ENCODE measurements at places on chromosomes 3 and 15.

DNA sequence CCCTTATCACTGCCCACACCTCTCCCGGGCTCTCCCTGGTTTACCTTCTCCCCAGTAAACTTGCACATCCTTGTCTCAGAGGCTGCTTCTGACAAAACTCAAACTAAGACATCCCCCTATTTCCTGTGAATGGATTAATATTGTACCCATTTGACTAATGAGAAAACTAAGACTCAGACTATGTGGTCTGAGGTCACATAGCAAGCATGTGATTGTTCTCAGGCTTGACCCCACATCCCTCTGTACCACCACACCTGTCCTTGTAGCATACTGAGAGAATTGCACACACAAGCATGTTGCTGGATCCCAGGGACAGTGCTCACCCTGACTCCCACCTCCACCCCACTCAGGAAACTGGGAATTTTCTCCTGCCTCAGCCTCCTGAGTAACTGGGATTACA lies 90.7 kb upstream of the HES1 start:
- no peak for DNase-seq

- DNase-seq = no peak
These were observed 270.3 kb downstream of the IL5RA start for GRCh38 chr3:2839876-2840275.

DNA sequence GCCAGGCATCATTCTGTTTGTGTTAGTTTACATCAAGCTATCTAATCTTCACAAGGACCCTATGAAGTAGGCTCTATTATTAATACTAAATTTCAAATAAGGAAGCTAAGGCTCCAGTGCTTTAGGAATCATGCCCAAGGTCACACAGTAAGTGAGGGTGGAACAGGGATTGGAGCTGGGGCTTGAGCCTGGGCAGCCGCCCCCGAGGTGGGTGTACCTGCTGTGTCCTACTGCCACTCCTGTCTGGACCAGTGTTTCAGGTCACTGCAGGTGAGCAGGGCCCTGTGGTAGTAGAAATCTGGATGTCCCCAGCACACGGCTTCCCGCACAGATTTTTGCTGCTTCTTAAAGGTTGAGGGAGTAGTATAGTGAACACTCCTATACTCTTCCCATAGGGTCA lies 6.5 kb downstream of the KLF13 start:
- DNase-seq = no peak

DNA sequence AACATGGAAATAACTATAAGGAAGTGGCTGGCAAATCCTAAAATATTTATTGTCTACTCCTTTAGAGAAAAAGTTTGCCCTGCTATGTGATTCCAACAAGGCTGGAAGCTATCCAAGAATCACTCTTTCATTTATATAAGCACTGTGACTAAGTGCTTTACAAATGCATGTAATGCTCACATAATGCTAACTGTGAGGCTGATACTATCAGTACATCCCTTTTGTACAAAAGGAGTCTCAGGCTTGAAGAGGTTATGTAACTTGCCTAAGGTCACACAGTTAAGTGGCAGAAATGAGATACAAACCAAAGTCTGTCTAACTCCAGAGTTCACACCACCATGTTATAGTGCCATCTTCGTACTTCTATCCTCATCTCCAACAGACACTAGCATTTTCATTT lies 17.0 kb downstream of the TOPBP1 start:
- no peak for DNase-seq

DNA sequence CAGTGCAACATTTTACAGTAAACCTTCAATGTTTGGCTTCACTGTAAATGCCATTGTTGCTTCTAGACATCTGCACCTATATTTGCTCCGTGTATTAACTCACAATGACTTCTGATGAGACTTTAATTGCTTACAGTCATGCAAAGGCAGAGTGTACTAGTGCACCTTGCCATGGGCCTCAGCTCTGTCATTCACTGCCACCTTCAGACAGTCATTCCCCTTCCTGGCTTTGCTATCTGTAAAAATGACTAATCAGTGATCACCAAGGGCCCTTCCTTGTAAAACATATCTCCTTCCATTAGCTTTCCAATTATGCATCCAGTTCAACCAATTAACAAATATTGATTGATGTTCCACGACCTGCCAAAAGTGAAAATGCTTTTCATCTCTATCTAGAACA lies 120.3 kb downstream of the ARRDC4 start:
- no peak for DNase-seq

GRCh38 chr3:134216191-134216764 lies 34.4 kb downstream of the RYK start:
- no peak for DNase-seq

DNA sequence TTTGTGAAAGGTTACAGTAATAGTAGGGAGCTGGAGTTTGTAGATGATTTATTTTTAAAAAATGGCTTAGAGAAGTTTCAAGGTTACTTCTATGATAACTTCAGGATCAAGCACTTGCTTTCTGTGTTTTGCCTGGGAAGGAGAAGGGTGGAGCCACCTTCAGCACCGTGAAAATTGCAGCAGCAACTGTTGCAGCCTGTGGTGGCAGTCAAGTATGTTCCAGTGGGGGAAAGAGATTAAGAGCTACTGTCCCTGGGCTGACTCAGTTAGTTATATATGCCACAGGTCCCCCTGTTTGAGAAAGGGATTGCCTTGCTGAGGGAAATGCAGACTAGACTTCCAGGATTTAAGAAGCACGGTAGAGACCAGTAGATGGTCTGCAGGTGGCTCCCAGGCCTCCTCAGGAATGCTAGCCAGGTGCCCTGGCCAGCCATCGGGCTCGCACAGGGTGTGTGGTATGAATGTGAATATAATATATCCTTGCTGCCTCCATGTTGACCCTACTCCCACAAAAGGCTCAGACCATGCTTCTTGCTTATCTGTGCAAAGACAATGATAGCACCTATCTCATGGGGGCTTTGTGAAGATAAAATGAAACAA lies 389.5 kb downstream of the CACNA2D3 start:
- no peak for DNase-seq

- DNase-seq = no peak
These were observed 6.1 kb downstream of the ZBTB47 start for GRCh38 chr3:42659451-42660130.
